ENCODE measurements at places on chromosomes 1 and 21.

DNA sequence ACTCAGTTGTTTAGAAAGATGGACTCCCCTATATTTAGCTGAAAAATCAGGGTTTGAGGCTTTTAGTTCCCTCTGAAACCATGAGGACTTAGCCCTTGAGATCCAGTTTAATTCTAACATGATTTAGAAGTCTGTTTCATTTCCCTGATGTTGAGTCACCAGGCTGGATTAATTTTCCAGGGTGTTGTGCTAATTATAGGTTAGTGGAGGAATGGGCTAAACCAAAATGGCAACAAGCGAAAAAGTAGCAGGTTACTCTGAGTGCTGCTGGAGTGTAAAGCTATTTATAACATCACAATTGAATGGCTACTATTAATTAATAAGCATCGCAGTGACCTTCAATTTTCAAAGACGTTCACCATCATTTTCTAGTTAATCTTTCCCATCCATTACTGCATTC, 15.5 kb upstream of the USP24 start:
- DNase-seq = no peak

DNA sequence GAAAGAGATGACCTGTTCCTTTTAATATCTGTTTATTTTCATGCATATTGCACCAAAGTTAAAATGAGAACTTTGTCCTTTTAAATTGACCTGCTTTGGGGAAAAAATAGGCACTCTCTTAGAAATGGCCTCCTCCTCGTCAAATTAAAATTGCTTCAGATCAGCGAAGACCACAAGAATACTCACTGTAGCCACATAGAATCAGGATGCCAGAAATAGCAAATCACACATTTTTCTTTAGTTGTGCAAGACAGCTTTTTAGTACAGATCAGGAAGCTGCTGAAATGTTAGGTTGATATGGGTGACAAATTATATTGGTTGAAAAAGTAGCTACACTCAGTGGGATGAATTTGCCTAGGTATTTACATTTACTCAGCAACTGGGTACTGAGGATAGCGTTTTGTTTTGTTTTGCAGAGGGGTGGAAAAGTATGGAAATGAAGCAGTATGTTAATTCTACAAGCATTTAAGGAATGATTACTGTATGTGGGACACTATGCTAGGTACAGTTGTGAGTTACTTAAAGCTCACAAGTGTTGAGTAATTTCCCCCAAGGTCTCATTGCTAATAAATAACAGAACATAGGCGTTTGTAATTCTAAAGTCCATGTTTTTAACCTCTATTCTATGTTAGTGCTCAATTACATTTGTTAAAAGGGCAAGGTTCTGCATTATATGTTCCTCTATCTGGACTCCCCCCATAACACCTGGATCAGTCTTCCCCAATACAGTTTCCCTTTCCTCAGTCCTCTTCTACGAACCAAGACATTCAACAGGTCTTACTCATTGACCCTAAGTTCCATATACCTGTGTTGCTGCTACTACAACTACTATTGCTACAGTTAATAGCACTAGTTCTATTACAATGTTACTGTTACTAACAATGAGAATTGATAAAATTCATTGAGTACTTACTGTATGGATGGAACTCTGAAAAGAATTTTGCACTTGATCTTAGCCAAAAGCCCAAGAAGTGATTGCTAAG, 99.4 kb upstream of the S1PR1 start:
- no peak for DNase-seq

GRCh38 chr1:45876000-45876617, 72.7 kb downstream of the MAST2 start:
- DNase-seq = no peak

- no peak for DNase-seq
Measured at GRCh38 chr1:238399558-238399957, 508.8 kb upstream of the ZP4 start.

DNA sequence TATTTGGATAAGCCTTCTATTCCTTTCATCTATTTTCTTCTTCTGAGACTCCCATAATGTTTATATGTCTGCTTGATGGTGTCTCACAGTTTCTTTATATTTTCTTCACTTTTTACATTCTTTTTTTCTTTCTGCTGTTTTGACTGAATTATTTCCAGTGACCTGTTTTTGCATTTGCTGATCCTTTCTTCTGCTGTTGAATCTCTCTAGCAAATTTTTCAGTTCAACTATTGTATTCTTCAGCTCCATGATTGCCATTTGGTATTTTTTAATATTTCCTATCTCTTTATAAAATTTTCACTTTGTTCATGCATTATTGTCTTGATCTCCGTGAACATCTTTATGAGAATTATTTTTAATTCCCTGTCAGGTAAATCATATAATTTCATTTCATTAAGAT, 122.3 kb upstream of the ST6GALNAC5 start:
- DNase-seq = no peak

DNA sequence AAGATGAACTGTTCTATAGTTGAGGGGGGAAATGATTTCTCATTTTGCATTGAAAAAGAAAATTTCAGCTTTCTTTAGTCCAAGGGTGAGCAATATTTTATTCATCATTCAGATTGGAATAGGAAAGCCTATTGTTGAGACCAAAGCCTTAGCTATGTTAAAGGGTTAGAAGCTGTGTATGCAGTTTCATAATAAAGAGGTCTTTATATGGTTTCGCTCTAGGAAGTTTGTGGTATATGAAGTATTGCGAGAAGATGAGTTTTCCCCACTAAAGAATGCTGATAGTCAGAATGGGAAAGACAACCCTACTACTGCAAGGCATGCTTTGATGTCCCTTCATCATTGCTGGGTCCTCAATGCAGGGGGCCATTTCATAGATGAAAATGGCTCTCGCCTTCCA, 28.6 kb downstream of the UAP1 start:
- DNase-seq = no peak

DNA sequence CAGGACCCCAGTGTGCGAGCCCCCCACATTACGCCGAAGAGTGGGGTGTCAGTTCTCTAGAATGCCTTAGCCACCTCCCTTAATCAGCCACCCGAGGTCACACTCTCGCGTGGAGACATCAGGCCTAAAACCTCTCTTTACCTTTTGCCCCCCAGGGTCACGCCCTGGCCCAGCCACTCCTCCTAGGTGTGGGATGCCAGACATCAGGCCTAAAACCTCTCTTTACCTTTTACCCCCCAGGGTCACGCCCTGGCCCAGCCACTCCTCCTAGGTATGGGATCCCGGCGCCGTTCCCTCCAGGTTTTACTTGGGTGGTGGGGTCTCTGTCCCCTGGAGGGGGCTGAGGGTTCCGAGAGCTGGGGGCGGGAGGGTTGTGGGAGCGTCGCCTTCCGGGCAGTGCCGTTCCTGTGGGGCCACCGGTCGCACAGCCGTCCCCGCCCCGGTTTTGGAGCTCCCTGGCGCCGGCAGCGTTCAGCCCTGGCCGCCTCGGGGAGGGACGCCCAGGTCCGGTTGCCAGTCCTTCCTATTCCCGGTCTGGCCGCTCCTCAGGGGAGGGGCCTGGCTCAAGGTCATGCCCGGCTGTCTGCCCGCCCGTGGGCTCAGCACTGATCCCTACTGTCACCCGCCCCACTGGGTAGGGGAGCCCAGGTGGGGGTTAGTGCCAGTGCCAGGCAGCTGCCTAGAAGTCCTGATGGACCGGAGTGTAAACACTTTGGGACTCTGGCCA, 882 bp downstream of the VPS13D start:
- peak; percentile 28 for DNase-seq

DNA sequence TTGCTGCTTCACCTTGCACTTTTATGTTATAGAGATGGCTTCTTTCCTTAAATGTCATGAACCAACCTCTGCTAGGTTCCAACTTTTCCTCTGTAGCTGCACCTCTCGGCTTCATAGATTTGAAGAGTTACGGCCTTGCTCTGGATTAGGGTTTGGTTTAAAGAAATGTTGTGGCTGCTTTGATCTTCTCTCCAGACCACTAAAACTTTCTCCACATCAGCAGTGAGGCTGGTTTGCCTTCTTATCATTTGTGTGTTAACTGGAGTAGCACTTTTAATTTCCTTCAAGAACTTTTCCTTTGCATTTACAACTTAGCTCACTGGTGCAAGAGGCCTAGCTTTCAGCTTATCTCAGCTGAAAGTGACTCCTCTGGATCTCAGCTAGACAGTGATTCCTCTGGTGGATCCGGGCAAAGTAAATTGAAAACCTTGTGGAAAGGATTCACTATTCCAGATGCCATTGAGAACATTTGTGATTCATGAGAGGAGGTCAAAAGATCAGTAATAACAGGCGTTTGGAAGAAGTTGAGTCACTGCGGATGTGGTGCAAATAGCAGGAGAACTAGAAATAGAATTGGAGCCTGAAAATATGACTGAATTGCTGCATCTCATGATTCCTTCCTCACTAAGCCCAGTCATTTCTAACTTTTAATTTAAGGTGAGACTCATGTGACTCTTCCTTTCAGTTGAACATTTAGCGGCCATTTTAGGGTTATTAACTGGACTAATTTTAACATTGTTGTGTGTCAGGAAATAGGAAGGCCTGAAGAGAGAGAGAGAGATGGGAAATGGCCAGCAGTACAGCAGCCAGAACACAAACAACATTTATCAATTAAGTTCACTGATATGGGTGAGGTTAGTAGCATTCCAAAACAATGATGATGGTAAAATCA, 16.2 kb upstream of the RGS1 start:
- DNase-seq = no peak

DNA sequence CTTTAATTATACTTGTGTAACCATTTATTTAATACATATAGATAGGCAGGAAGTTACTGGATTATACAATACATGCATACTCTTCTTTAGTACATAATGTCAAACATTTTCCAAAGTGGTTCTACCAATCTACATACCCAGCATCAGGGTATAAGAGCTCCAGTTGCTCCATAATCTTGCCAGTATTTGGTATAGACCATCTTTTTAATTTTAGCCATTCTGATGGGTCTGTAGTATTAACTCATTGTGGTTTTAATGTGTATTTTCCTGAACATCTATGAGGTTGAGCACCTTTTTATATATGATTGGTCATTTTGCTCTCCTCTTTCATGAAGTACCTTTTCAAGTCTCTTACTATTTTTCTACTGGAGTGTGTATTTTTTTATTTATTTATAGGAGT, 32.1 kb downstream of the EBNA1BP2 start:
- no peak for DNase-seq

- no peak for DNase-seq
Measured at GRCh38 chr1:77504986-77505385, 177.5 kb downstream of the ZZZ3 start.

DNA sequence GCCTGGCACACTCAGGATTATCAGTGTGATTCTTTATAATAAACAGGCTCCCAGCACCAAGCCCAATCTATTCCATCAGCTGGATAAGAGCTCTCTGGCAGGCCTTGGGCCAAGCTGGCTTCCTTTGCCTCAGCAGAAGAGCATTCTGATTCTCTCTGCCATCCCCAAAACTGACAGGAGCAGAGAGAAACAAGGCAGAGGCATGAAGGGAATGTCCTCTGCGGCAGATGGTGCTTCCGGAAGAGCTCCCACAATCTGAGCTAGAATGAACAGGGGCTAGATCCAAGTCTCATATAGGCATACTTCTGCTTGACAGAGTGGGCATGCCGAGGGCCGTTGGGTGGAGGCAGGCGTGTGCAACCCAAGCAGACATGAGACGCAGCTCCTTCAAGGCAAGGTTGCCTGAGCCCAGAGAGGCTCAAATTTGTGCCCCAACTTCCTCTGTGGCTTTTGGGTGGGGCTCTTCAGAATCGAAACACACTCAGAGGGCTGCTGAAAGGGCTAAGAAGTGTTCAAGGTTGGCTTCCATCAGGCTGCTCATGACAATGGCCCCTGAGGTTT, 4.0 kb downstream of the CAPN2 start:
- peak; percentile 56 for DNase-seq

All from tongue (tissue), 3 donors.